ENCODE measurements at places on chromosomes 5 and 9.

DNA sequence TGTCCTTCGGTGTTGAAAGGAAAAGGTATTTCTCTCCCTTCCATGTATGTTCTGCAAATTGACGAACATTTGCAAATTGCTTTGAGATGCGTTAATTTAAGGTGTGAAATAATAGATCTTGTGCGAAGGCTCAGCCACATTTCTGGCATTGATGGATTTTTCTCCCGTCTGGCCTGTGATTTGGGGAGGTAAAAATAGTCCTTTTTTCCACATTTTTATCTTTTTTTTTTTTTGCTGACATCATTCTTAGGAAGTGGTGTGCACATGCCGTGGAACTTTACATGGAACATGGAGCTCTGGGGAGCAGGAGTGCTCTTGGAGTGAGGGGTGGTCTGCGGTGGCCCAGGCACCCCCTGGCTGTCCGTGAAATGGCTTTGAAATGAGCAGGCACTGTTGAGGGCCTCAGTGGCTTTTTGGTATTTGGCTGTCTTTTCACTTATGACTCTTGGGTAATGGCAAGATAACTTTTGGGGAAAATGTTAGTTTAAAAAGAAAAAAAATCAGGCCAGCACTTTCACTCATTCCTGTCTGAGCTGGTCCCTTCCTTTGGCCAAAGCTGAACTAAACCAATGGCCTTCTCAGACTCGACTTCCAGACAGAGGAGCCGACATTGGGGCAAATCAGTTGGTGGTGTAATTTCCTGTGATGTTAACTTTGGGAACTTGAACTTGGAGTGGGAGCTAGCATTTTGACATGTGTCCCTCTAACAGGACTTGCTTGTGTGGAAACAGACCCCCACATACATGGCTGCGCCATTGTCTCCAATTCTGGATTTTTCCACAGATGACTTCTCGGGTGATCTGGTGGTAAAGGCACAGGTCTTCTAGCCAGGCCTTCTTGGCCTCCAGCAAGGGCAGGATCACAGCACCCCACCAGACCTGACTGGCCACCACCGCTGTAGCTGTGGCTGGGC is 4.2 kb downstream of the NEK6 start:
- no peak for DNase-seq

DNA sequence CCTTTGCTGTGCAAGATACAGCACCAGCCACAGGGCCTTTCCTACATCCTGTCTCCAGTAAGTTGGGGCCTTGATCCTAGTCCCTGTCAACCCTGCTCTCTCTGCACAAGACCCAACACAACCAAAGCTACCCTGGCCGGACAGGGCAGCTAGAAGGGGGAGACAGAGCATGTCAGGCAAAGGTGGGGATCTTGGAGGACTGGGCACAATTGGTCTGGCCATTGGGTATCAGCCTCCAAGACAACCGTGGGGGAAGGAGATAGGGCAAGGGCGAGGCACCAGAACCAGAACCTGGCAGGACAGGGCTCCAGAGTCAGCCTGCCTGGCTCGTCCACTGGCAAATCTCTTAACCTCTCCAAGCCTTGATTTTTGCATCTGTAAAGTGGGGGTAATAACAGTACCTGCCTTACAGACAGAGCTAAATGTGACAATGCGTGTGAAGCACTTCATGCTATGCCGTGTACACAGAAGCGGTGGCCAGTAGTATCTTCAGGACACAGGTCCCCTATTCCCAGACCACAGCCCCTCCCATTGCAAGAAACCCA is 51.6 kb upstream of the CDKN2AIPNL start:
- no peak for DNase-seq

DNA sequence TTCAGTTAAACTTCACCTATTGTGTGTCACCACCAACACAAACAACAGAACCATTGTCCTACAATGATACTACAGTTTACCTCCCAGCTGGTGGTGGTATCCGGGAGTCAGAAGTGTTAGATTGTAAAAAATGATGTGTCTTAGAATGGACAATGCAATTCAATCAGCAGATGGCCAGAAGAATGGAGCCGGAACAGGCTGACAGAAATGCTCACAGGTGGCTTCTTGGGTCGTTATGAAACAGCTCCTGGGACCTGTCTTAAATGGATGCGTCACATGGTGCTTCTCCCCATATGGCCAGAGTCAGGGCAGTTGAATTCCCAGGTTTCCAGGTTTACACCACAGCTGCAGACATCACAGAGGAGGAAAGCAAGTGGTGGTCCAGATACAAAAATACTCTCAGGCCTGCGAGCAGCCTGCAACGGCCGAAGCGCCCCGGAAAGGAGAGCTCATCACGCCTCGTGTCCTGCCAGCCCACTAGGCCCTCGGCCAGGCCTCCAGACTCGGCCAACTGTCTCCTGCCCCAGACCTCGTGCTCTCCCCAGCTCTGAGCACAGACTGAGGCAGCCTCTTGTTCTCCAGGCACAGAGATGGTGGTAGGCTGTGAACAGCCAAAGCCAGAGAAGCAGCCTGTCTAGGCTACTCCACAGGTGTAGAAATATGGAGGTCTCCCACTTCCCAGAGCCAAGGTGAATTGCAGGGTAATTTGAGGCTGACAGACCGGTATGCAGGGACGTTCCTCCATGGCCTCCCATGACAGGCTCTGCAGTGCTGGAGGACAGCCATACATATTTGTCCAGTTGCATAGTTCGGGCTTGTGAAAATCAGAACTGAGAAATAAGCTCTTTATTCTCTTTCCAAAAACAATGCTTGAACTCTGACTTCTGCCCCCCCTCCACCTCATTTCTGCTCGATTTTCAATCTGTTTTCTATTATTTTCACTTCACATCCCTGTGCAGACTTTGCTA is 98.5 kb upstream of the SPATA31C2 start:
- no peak for DNase-seq

DNA sequence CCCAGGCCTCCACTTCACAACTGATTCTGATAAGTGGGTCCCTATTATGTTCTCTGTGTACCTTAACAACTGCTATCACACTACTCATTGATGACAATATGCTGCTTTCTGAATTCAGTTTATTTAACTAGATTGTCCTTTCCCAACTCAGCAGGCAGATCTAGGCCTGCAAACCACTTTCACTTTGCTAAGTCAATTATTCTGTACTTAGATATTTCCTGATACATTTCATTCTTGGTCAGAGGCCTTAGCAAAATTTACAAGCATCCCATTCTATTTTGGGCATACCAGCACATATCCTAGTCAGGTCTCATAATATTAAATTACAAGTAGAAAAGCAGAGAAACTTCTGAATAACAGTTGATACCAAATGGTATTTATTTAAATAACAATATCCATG is 235.7 kb upstream of the HAPLN1 start:
- DNase-seq: no peak

DNA sequence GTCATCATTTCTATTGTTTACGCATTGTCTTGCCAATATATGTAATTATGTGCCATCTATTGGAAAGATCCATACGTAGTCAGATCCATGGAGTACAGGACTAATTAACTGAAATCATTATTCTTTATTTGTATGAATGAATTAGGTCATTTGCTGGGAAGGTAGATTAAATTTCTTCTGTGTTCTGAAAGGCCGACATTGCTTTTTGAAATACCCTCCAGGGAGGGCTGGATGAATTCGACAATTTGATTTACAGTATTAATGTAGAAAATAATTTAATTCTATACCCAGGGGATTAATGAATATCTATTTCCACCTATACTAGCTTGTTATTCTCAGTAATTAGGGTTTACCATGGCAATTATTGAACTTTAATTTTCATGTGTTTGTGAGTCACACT is 117.6 kb downstream of the CHSY3 start:
- no peak for DNase-seq

DNA sequence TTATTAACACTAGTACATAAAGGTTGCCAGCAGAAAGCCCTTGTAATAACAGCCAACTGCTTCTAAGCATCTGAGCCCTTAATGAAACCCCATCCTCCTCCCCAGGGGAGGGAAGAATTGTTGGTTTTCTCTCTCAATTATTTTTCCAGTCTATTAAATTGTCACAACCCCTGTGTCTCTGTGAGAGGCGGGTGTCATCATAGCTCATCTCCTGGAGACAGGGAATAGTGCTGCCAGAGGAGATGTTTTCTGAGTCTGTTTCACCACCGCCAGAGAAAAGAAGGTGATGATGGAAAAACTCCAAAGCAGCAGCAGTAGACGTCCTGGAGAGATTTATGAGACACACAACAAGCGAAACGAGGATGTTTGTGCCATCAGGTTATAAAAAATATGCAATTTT is 271.1 kb upstream of the NMUR2 start:
- no peak for DNase-seq

DNA sequence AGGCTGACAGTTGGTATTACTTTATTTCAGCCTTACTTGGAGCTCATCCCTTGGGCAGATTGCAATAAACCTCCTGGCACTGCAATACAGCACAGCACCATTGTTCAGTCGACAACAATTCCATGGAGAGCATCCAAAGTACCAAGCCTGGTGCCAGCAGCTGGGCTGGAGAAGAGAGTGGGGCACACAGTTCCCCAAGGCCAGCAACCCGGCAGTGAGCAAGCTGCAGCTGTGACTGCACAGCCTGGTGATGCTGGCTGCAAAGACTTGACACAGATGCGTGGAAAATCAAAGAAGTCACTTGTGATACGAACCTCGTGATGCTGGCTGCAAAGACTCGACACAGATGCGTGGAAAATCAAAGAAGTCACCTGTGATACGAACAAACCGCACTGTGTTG is 125.4 kb downstream of the ATPSCKMT start:
- no peak for DNase-seq

DNA sequence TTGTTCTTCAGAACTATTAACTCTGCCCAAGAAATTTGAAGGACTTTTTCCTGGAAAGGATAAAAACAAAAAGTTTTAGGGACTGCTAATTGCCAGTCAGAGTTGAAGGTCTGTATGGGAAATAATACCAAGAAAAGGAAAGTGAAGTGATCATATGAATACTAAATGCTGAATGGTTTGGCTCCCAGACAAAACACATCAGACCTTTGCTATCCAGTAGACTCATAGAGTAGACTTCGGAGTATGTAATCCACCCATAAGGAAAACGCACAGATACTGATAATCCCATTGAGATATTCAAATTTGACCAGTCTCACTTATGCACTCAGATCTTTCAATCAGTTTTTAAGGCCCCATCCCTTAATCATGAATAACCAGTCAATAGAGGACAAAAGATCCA is 319.0 kb upstream of the PTGER4 start:
- DNase-seq: no peak

- DNase-seq: no peak
These were observed 94.3 kb upstream of the IL7R start for GRCh38 chr5:35762368-35762767.

DNA sequence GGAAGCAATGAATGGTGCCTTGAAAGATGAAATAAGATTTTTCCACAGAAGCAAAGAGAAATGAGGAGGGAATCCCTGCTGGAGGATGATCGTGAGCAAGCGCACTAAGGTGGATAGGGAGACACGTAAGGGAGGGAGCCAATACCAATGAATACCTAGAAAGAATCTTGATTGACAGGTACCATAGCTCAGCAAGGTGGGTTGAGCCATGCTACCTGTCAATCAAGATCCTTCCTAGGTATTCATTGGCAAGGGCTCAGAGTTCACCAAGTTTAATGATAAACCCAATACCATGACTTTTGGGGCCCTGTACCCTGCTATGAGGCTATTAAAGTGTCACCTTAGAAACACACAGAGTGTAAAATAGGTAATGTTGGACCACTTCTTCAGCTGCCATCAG is 226.8 kb downstream of the GRIA1 start:
- no peak for DNase-seq

GRCh38 chr9:110623462-110624025 is 44.0 kb upstream of the SVEP1 start:
- DNase-seq: no peak

DNA sequence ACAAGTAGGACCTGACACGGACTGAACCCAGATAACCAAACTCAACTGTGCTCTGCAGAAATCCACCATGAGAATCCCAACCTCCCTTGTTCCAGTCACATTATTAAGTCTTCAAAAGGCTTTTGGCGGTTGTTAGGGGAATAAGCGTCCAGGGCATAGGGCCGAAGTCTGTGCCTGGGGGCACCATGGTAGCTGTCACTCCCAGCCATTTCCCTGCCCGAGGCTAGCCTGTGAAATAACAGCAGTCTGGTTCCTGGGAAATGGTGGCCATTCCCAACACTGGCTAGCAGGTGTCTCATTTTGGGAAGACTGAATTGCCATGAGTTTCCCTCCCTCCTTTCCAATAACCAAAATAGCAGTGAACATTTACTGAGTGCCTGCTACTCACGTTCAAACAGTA is 122.2 kb downstream of the CRB2 start:
- no peak for DNase-seq

DNA sequence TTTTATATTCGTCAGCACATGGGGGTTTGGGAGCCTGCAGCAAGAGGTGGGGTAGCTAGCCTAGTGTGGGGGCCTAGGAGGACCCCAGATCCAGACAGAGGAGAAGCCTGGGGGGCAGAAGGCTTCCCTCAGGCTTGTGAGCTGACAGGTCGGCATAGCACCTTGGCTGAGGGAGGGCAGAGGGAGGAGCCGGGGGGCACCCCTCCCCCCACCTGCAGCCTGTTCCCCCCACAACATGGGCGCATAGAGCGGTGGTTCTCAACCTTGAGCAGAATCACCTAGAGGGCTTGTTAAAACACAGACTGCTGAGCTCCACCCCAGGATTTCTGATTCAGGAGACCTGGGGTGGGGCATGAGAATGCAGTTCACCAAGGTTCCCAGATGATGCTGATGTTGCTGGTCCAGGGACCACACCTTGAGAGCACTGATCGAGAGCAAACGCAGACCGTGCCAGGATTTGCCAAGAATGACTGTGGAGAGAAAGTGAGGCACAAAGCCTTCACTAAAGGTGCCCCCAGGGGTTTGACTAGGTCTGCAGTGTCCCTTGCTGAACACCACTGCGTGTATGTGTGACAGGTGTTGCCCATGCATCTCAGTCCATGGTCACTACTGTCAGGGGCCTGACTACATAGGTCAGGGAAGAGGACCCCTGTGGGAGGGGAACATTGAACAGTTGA is 163.3 kb downstream of the MACROH2A1 start:
- DNase-seq: no peak

GRCh38 chr5:79802406-79802805 is 112.8 kb downstream of the CMYA5 start:
- no peak for DNase-seq

DNA sequence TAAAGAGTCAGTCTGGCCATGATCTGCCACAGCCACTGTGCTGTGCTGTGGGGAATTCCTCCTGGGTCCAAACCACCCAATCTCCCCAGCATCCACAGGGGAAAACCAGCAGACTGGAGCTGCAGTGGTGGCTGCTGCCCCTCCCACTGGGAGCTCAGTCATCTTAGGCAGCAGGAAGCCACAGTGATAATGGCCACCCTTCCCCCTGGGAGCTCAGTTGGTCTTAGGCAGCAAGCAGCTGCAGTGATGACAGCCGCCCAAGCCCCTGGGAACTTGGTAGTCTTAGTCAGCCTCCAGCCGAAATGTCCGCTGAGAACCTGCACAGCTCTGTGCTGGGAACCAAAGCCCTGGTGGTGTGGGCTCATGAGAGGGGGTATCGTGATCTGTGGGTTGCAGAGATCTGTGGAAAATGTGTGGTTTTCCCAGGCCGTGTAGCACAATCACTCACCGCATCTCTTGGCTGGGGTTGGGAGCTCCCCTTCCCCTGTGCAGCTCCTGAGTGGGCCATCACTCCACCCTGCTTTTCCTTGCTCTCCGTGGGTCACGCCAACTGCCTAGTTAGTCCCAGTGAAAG is 38.4 kb upstream of the SMIM15 start:
- DNase-seq: no peak

- no peak for DNase-seq
These were observed 588.3 kb downstream of the EBF1 start for GRCh38 chr5:158511454-158511853.

Measured in D721Med (cell line).